ENCODE measurements at places on chromosomes 3 and 15.

DNA sequence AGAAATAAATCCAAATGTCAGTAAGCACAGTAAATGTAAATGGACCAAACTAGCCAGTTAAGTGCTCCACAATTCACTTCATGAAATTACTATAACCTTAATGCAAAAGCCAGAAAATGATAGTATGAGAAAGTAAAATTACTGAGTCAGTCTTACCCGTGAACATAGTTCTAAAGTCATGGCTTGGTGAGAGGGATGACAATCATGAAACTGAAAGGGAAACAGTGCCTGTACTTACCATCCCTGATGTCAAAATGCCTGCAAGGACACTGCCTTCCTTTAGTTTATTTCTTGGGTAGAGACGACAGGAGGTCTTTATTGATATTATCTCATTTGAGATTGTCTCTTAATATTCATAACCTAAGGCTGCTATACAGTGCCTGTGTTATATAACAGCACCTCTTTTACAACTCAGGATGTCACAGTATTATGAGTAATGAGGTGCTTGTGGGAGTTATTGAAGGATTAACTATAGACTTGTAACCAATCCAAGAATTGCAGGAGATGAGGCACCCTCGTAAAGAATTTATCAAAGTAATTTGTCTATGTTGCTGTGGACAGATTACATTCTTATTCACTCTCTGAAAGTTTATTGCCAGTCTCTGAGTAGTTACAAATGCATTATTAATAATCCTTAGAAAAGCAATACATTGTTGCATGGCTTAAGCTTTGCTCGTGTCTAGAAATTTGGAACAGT is 142.9 kb upstream of the BFSP2 start:
- no peak for DNase-seq

GRCh38 chr3:188700501-188700900 is 471.3 kb upstream of the TPRG1 start:
- DNase-seq = no peak

DNA sequence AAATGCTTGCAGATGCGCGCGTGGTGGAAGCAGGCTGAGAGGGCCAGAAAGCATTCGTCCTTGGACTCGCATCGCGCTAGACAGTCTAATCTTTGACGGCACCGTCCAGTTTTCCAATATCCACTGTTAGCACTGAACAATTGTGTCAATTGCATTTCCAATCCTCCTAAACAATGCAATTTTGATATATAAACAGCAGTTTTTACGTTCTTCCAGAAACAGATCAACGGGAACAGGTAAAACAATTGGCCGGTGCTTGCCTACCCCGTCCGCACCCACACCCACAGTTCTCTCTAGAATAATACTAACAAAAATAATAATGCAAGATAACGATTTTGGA is 17.2 kb downstream of the CPN2 start:
- no peak for DNase-seq

DNA sequence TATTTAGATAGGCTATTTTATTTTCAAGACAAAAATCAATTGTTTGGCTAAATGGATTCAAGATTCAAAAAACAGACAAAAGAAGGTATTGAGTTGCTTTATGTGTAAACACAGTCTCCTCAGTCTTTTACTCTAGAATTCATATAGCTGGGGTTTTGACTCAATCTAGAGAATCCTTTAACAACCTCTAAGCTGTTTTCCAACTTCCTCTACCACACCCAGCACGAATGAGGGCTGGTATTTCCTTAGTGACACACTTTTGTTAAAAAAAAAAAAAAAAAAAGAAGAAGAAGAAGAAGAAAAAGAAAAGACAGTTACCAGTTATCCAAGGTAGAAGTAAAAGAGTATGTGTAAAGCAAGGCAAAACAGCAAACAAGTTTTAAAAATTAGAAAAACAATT is 732.8 kb upstream of the GOLIM4 start:
- no peak for DNase-seq

DNA sequence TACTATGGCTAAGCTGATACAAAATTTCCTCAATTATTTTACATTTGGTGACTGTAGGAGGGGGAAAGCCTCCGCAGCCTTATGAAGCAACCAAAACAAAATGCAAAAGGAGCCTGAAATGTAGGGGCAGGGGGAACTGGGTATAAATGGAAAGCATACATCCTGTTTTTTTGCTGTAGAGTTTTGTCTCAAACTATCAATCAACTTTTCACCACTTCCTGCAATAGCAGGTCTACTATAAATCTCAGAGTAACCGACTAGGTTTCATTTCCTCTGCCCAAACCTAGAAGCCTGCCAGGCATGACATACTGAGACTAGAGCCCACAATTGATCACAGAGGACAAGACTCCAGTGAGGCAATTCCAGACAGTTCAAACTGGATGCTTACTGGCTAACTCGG is 91.3 kb downstream of the SHQ1 start:
- DNase-seq = no peak

GRCh38 chr15:90221246-90221900 is 12.4 kb downstream of the CIB1 start:
- peak; percentile 65 for DNase-seq

- DNase-seq = no peak
Observed at GRCh38 chr3:50270422-50271224, 1.7 kb downstream of the SEMA3B start.

DNA sequence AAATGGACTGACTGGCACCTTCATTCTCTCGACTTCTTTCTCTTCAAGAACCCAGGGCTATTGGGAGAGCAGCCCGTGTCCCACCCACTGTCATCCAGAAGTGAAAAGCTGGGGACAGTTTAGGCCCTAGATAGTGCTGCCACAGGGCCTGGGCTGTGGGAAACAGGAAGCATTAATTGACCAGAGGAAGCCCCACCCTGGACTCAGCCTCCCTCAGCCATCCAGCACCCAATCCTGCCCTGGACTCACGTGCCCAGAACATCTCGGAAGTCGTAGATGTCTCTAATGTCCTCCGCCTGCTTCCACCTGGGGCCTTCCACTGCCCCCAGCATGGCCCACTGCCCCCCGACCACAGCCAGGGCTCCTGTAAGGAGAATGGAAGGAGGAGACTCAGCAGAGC is 2.3 kb downstream of the CAMK1 start:
- no peak for DNase-seq

GRCh38 chr3:32026593-32026992 is 45.0 kb downstream of the ZNF860 start:
- DNase-seq = no peak

DNA sequence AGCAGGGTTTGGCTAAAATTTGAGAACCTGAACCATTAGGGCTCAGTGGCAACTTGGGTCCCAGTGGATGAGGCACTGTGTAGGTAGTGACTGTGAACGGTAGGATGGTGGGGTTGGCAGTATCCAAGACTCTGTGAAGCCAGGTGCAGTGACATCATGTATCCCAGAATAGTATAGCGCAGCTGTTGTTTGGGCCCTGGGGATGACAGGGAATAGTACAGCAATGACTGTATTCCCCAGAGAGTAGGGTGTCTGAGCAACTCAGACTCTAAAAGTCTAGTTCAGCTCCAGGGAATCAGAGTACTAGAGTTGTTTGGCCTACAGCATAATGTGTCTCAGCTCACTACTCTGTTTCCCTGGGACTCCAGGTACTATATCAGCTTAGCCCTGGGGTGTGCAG is 20.7 kb upstream of the PPP2R3A start:
- DNase-seq = no peak

DNA sequence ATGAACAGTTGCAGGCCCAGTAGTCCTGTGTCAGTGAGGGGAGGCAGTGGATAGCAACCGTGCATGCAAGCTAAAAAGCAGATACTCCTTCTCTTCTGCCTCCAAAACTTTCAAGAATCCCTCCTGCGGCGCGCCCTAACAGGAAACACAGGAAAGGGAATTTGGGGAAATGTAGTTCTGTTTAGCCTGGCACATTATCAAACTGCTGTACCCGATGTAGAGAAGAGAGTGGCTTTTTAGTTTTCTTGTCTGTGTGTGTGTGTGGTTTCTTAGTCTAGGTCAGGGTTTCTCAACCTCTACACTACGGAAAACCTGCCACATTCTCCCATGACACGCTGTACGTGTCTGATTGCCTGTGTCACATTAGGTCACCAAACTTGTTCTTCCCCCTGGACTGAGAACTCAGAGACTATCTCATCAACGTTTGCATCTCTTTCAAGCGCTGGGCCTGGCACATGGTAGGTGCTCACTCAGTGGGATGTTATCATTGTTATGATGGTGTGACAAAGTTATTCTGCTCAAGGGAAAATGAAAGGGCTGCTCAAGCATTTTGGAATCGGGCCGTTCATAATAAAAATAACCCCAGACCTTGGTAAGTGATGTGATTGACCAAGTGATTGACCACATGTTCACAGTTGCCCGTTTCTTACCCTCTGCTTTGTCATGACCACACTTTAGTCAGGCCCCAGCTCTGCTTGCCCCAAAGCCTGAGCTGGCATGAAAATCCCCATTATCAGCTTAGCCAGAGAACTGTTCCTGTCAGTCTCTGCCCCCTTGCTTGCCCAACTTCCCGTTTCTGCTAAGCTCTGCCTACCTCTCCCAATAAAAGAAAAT is 33.2 kb downstream of the TM4SF4 start:
- no peak for DNase-seq

- no peak for DNase-seq
Observed at GRCh38 chr15:96049766-96050165, 280.7 kb upstream of the NR2F2 start.

DNA sequence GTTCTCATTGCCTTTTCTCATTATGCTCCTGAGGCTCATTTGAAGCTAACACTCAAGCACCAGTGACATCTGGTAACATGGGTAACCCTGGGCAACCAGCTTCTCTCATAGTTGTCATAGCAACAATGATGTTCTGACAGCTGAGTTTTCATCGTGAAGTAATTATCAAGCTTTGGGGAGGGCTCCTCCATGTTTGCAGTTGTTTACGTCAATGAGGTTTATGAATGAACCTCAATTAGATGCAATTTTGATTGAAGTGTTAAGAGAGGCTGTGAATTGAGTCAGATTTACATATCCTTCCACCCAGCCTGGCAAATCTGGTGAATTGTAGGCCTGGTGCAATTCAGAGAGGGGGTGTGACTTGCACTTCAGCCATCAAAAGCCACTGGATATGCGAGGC is 119.3 kb upstream of the CHD2 start:
- no peak for DNase-seq

GRCh38 chr3:106590216-106590615 is 721.4 kb upstream of the CBLB start:
- DNase-seq = no peak

DNA sequence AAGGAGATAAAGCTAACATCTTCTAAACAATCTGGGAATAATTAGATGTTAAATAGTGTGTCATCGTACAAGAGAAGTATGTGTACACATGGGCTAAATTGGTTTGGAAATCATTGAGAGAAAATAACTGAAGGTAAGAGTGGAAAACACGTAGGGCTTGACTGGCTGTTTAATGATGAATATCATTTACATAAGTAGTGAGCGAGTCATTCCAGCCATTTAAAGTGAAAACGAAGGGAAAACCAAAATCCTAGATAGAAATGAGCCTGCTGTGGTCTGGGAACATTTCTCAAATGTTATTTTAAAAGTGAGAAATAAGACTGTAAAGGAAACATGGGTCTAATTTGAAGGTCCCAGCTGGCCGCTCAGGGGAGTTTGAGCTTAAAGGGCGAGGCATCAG is 41.9 kb upstream of the KCNMB2 start:
- no peak for DNase-seq

- DNase-seq = peak; percentile 28
Observed at GRCh38 chr15:55289746-55290527, at the start of gene RAB27A. TSS of gene RAB27A (minus strand) at chr15:55289813. CDS start at chr15:55234934, 54,879 bp downstream.

DNA sequence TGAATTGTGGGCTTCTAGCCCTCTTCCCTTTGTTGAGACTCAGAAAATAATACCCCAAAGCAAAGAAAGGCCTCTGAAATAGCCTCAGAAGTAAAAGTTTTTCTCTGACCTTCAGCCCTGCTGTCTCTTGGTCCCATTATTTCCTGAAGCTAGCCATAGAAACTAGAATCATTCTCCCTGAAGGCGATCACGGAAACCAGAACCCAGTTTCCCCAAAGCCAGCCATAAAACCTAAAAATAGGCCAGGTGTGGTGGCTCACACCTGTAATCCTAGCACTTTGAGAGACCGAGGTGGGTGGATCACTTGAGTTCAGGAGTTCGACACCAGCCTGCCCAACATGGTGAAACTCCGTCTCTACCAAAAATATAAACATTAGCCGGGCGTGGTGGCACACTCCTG is 27.2 kb downstream of the EXD1 start:
- no peak for DNase-seq

- no peak for DNase-seq
Observed at GRCh38 chr3:130604806-130605205, 87.8 kb downstream of the COL6A6 start.

DNA sequence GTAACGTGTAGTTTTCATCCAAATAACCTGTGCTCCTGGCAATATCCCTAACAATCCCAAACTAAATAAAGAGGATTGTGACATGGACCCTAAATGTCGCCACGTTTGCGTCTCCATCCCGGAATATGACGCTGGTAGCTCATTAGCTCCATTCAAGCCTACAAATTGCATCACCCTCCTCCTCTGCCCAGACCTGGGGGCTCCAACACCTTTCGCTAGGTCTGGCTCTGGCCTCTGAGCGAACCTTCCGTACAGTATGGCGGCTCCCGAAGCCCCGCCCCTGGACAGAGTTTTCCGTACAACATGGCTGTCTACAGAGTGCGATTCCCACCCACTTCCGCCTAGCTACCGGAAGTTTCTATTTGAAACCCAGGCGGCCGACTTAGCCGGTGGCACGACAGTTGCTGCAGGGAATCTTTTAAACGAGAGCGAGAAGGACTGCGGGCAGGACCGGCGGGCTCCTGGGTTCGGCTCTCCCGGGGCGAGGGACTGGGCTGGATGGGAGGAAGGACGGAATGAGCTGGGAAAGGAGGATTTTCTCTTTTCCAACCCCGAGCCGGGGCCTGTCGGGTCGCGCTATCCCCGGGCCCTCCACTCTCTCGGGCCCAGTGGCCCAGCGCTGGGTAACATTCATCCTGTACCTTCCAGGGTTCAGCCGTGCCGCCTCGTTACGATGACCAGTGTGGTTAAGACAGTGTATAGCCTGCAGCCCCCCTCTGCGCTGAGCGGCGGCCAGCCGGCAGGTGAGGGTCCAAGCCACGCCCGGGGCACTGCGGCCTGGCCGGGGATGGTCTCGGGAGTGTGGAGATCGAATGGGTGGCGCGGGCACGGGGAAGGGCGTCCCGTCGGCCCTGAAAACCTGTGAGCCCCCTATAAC is at the start of gene KNSTRN:
Gene KNSTRN, plus strand, starts transcription at position 142 of the 877 bp plus-strand sequence. Its CDS starts 115 bp downstream, at position 257.
- DNase-seq = peak; percentile 82

DNA sequence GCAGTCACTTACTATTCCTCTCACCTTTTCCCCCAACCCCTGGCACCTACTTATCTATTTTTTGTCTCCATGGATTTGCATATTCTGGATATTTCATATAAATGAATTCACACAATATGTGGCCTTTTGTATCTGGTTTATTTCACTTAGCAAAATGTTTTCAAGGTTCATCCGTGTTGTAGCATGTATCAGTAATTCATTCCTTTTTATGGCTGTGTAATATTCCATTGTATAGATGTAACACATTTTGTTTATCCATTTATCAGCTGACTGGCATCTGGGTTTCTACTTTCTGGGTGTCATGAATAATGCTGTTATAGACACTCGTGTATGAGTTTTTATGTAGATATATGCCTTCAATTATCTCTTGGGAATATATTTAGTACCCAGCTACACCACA is 5.8 kb downstream of the MNS1 start:
- no peak for DNase-seq

Data from smooth muscle cell of the brain vasculature (primary cell).